ENCODE measurements at places on chromosomes 3 and 15. TPM values are rescaled to one million over a fixed set of nuclear protein-coding genes. Genes with fewer than 3 reads are reported as not detected.

The KBTBD12 gene
- 1.2 TPM for total RNA-seq

The ALPK3 gene
- 5.7 TPM for total RNA-seq

- DNase-seq, result no peak
Observed at GRCh38 chr15:66287461-66288057, 5.8 kb upstream of the DIS3L start.

- DNase-seq, result no peak
Observed at GRCh38 chr3:150240891-150241290, 167.2 kb upstream of the TSC22D2 start.

DNA sequence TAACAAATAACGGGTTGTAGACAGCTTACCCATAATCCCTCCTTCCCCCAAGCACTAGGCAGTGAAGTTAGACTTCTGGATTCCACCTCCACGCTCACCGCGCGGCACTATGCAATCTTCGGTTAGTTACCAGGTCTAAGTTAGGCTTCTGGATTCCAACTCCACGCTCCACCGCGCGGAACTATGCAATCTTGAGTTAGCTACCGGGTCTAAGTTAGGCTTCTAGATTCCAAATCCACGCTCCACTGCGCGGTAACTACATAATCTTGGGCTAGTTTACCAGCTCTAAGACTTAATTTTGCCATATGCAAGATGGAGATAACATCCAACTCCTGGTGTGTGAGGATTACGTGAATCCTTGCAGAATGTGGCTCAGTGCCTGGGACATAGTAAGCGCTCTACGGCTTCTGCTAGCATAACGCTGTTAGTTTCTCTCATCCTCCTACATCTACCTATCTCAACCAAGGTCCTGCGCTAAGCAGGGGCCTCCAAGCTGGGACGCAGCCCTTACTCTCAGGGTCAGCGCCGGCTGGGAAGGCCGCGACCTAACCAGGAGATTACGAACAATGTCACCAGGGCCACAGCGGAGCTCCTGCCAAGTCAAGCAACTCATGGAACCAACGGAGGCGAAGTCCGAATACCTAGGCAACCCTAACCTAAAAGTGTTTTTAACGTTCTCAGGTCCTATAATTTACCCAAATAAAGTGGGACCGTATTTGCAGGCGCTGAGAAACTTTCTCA lies 497 bp upstream of the RPLP1 start:
- DNase-seq, result no peak
